Right atrium auricular region (tissue), 2 donors: ENCODE measurements at places on chromosomes 3 and 15. TPM values are rescaled to one million over a fixed set of nuclear protein-coding genes. Genes with fewer than 3 reads are reported as not detected.
A peak's percentile ranks its signal among the peaks of the same experiment; 100 is the strongest.

DNA sequence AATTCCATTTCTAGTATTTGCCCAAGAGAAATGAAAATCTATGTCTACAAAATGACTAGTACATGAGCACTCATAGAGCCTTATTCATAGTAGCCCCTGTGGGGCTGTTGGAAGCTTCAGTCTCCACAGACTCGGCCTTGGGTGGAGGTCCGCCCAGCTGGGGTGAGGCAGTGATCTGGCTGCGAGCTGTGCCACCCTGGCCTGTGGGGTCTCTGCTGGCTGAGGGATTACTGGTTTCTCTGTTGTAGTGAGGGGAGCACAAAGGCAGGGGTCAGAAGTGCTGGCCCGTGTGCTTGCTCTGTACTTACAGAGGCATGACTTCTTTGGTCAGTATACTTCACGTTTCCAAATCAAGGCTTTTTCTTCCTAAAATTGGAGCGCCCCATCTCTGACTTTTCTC lies 158.2 kb downstream of the CHDH start:
- no peaks in the 10 kb centered on the region for H3K27me3 ChIP-seq
- DNase-seq, result peak; percentile 30
- H3K36me3 ChIP-seq, result no peaks in the 10 kb centered on the region
- H3K4me1 ChIP-seq, result no peaks in the 10 kb centered on the region

The SLC51A gene
- 0.35 TPM for total RNA-seq

GRCh38 chr15:60772395-60773120 lies 293.6 kb upstream of the ICE2 start:
- no peak overlapping the region for H3K27ac ChIP-seq
- no peaks in the 10 kb centered on the region for H3K36me3 ChIP-seq
- no peaks in the 10 kb centered on the region for H3K27me3 ChIP-seq
- no peak for DNase-seq

GRCh38 chr3:18224426-18224825 lies 200.7 kb downstream of the SATB1 start:
- no peak for DNase-seq
- H3K36me3 ChIP-seq, result no peaks in the 10 kb centered on the region
- no peaks in the 10 kb centered on the region for H3K4me1 ChIP-seq
- H3K4me3 ChIP-seq, result no peak overlapping the region
- H3K27ac ChIP-seq, result no peak overlapping the region

- no peaks in the 10 kb centered on the region for H3K4me1 ChIP-seq
- no peak overlapping the region for H3K4me3 ChIP-seq
- no peak overlapping the region for H3K27ac ChIP-seq
- no peak for DNase-seq
These were observed 1054.1 kb upstream of the GBE1 start for GRCh38 chr3:82815417-82816058.

The ESYT3 gene
- 2.6 TPM for total RNA-seq

- H3K27ac ChIP-seq, result no peak overlapping the region
- no peaks in the 10 kb centered on the region for H3K27me3 ChIP-seq
- no peak for DNase-seq
- no peak overlapping the region for H3K4me3 ChIP-seq
- no peaks in the 10 kb centered on the region for H3K4me1 ChIP-seq
- no peaks in the 10 kb centered on the region for H3K36me3 ChIP-seq
These were observed 183.5 kb downstream of the SUCNR1 start for GRCh38 chr3:152056987-152057386.

The LMAN1L gene
- total RNA-seq, result 13.8 TPM

- peaks cover 20% of the 10 kb centered on the region for H3K4me1 ChIP-seq
- DNase-seq, result peak; percentile 69
- H3K27me3 ChIP-seq, result peaks cover 25% of the 10 kb centered on the region
- H3K36me3 ChIP-seq, result no peaks in the 10 kb centered on the region
- H3K27ac ChIP-seq, result no peak overlapping the region
These were observed 9.8 kb downstream of the ONECUT1 start for GRCh38 chr15:52780172-52780980.

DNA sequence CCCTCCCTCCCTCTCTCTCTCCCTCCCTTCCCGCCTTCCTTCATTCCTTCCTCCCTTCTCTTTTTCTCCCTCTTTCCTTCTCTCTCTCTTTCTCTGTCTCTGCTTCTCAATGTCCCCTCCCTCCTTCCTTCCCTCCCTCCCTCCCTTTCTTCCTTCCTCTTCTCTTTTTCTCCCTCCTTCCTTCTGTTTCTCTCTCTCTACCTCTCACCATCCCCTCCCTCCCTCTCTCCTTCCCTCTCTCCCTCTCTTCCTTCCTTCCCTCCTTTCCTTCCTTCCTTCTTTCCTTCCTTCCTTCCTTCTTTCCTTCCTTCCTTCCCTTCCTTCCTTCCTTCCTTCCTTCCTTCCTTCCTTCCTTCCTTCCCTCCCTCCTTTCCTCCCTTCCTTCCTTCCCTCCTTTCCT lies 504.6 kb downstream of the EPHA3 start:
- no peak overlapping the region for H3K4me3 ChIP-seq
- no peaks in the 10 kb centered on the region for H3K4me1 ChIP-seq
- no peak for DNase-seq

The PLXNA1 gene
- 23.3 TPM for total RNA-seq

The ZDHHC19 gene
- total RNA-seq, result not detected

- no peaks in the 10 kb centered on the region for H3K27me3 ChIP-seq
- no peaks in the 10 kb centered on the region for H3K4me1 ChIP-seq
- no peak overlapping the region for H3K4me3 ChIP-seq
- H3K27ac ChIP-seq, result no peak overlapping the region
These were observed 259.9 kb downstream of the OPA1 start for GRCh38 chr3:193852901-193853300.

The SLC22A14 gene
- not detected for total RNA-seq

- DNase-seq, result no peak
- peaks cover 81% of the 10 kb centered on the region for H3K4me1 ChIP-seq
- peak overlapping the region; percentile 85 for H3K27ac ChIP-seq
- H3K27me3 ChIP-seq, result peaks cover 77% of the 10 kb centered on the region
- no peaks in the 10 kb centered on the region for H3K36me3 ChIP-seq
These were observed 6.1 kb downstream of the GATA2 start for GRCh38 chr3:128486681-128487537.

DNA sequence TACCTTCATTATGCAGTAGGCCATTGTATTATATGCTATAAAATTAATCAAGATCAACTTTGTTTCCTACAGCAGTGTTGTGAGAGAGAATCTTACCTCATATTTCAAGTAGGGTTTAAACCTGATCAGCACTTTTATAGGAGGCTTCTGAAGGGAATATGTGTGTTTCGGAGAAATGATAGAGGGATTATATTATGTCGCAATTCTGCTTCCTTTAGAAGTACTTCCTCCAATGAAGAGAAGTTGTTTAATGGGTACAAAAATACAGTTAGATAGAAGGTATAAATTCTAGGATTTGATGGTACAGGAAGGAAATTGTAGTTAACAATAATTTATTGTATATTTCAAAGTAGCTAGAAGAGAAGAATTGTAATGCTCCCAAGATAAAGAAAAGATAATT lies 54.9 kb downstream of the NSUN3 start:
- no peak for DNase-seq
- H3K4me3 ChIP-seq, result no peak overlapping the region
- H3K27me3 ChIP-seq, result no peaks in the 10 kb centered on the region
- H3K27ac ChIP-seq, result no peak overlapping the region
- no peaks in the 10 kb centered on the region for H3K4me1 ChIP-seq
- no peaks in the 10 kb centered on the region for H3K36me3 ChIP-seq

GRCh38 chr15:77584691-77585090 lies 48.0 kb downstream of the LINGO1 start:
- DNase-seq, result no peak
- no peaks in the 10 kb centered on the region for H3K36me3 ChIP-seq
- no peaks in the 10 kb centered on the region for H3K27me3 ChIP-seq
- no peak overlapping the region for H3K4me3 ChIP-seq

DNA sequence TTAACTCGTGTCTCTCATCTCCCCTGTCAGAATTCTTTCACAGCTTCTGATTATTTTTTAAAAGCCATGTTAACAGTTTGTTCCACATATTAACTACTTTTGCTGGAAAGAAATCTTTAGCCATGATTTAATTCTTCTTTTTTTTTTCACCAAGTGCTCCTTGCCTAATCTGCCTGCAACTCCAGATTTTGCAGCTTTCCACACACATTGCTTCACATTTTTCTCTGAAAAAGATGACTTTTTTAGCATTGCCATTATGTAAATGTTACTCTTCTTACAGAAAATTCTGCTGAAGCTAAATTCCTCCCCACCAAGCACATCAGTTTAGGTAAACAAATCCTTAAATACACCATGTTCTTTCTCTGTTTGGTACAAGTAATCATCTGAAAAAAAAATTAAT lies 23.4 kb upstream of the PPARG start:
- no peaks in the 10 kb centered on the region for H3K4me1 ChIP-seq
- H3K36me3 ChIP-seq, result no peaks in the 10 kb centered on the region
- no peaks in the 10 kb centered on the region for H3K27me3 ChIP-seq

DNA sequence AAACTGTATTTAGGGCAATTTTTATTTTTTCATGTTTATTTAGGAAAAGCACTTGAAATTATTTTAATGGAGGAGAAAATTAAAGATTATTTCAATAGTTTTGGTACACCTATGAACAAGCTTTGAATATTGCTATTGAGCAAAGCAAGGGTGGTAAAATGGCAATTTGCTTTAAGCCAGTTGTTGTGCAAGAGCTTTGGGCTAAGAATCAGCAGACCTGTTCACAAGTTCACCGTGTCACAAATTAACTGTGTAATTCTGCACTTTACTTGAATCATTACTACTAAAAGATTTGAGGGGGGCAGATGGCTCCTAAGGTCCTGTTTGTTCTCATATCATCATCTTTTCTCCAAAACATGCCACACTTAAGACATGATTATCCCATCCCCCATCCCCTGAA lies 238.9 kb upstream of the GBE1 start:
- no peak for DNase-seq
- H3K4me3 ChIP-seq, result no peak overlapping the region
- H3K27ac ChIP-seq, result no peak overlapping the region
- H3K36me3 ChIP-seq, result no peaks in the 10 kb centered on the region
- peaks cover 7% of the 10 kb centered on the region for H3K4me1 ChIP-seq

The ISL2 gene
- total RNA-seq, result not detected

- H3K27ac ChIP-seq, result peak overlapping the region; percentile 85
- no peak for DNase-seq
- no peaks in the 10 kb centered on the region for H3K36me3 ChIP-seq
These were observed 3.4 kb downstream of the GATA2 start for GRCh38 chr3:128489674-128489926.

- H3K27ac ChIP-seq, result no peak overlapping the region
- H3K4me3 ChIP-seq, result no peak overlapping the region
- no peaks in the 10 kb centered on the region for H3K27me3 ChIP-seq
- H3K4me1 ChIP-seq, result no peaks in the 10 kb centered on the region
- DNase-seq, result no peak
- peaks cover 45% of the 10 kb centered on the region for H3K36me3 ChIP-seq
These were observed 14.3 kb downstream of the TLE3 start for GRCh38 chr15:70083418-70083817.

GRCh38 chr3:106302451-106303221 lies 433.8 kb upstream of the CBLB start:
- H3K27me3 ChIP-seq, result no peaks in the 10 kb centered on the region
- H3K27ac ChIP-seq, result no peak overlapping the region
- DNase-seq, result no peak
- H3K36me3 ChIP-seq, result no peaks in the 10 kb centered on the region

The SORD gene
- total RNA-seq, result 9.0 TPM

- H3K36me3 ChIP-seq, result no peaks in the 10 kb centered on the region
- H3K27me3 ChIP-seq, result no peaks in the 10 kb centered on the region
- peak within 1 kb of the TSS; percentile 44 for H3K4me3 ChIP-seq
- H3K27ac ChIP-seq, result no peak within 1 kb of the TSS
These were observed at the start of gene CFAP161 for GRCh38 chr15:81133782-81134461. CFAP161 (plus strand) TSS chr15:81134270; CDS start chr15:81134330, 60 bp downstream.

DNA sequence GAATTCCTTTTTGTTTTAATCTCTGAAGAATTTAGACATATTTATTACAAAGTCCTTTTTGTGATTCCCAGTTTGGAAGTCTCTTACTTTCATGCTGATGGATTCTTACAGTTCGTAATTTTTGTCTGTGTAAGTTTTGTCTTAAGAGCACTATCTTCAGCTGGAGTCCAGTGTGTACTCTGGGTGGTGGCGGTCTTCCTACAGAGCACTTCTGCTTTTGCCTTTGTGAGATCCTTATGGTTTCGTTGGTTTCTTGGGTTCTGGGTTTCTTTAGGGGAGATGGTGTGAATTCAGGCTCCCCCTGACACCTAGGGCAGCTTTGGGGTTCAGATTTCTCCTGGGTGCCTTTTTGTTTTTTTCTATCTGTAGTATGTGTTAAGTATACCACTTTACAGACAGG lies 45.3 kb downstream of the PLS1 start:
- H3K27me3 ChIP-seq, result no peaks in the 10 kb centered on the region
- DNase-seq, result no peak

DNA sequence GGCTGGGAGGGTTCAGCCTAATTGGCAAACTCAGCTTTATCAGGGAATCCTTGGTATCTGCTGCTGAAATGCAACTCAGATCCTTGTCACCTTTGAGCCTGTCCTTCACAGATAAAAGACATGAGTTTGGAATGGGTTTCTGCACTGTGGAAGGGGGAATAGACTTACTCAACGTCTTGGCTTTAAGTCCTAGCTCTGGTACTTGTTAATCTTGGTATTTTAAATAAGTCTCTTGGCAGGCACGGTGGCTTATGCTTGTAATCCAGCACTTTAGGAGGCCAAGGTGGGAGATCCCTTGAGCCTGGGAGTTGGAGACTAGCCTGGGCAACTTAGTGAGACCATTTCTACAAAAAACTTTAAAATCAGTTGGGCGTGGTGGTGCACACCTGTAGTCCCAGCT lies 55.1 kb upstream of the ATOSA start:
- no peaks in the 10 kb centered on the region for H3K36me3 ChIP-seq
- H3K27ac ChIP-seq, result no peak overlapping the region
- no peaks in the 10 kb centered on the region for H3K4me1 ChIP-seq
- DNase-seq, result no peak
- H3K27me3 ChIP-seq, result no peaks in the 10 kb centered on the region
- no peak overlapping the region for H3K4me3 ChIP-seq

DNA sequence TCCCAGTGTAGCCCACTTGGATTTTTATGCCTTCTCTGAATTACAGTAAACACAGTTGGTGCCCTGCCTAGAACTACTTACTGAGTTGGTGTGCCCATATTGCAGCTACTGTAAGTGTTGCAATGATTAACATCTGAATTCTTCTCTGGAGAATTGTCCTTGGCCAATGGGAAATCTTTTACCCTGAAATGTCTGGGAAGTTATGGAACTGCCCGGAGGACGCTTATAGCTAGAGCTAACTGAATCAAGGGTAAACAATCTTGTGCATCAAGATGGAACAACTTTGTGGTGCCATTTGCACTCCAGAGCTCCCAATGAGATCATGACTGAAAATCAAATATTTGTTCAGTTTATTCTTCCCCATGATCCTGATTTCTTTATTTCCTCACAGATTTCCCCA lies 246.7 kb upstream of the CBLB start:
- no peak overlapping the region for H3K4me3 ChIP-seq
- no peak overlapping the region for H3K27ac ChIP-seq
- no peak for DNase-seq
- H3K4me1 ChIP-seq, result no peaks in the 10 kb centered on the region
- no peaks in the 10 kb centered on the region for H3K36me3 ChIP-seq
- no peaks in the 10 kb centered on the region for H3K27me3 ChIP-seq

The HIGD2B gene
- not detected for total RNA-seq

- H3K27me3 ChIP-seq, result no peaks in the 10 kb centered on the region
- no peak overlapping the region for H3K4me3 ChIP-seq
- DNase-seq, result no peak
- no peaks in the 10 kb centered on the region for H3K4me1 ChIP-seq
- no peaks in the 10 kb centered on the region for H3K36me3 ChIP-seq
These were observed 21.9 kb downstream of the PTH1R start for GRCh38 chr3:46899151-46900006.
